ENCODE measurements at places on chromosomes 16 and 17.

DNA sequence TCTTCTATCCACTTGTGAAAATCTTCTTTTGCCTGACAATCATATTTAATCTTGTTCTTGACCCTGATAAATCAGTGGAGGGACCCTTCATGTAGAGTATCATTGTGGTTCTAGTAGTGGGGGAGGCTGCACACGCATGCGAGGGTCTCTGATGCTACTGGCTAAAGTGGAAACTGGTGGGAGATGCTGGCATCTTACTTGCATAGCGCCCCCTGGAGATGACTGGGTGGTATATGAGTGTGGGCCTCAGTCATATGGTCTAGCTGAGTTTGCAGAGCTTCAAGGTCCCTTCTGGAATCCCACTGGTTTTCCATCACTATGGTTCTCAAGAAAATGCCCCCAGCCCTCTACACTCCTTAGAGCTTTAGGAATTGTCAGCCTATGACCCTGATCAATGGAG lies 236.4 kb upstream of the AXIN2 start:
- H3K4me1 ChIP-seq, result peaks cover 3% of the 10 kb centered on the region
- no peaks in the 10 kb centered on the region for H3K36me3 ChIP-seq
- H3K4me3 ChIP-seq, result no peak overlapping the region
- no peak overlapping the region for H3K27ac ChIP-seq

- no peak overlapping the region for H3K4me3 ChIP-seq
- no peak for DNase-seq
- H3K27me3 ChIP-seq, result no peaks in the 10 kb centered on the region
- H3K4me1 ChIP-seq, result no peaks in the 10 kb centered on the region
- H3K36me3 ChIP-seq, result no peaks in the 10 kb centered on the region
- no peak overlapping the region for H3K27ac ChIP-seq
These were observed 65.1 kb downstream of the SDR42E1 start for GRCh38 chr16:81946206-81946605.

DNA sequence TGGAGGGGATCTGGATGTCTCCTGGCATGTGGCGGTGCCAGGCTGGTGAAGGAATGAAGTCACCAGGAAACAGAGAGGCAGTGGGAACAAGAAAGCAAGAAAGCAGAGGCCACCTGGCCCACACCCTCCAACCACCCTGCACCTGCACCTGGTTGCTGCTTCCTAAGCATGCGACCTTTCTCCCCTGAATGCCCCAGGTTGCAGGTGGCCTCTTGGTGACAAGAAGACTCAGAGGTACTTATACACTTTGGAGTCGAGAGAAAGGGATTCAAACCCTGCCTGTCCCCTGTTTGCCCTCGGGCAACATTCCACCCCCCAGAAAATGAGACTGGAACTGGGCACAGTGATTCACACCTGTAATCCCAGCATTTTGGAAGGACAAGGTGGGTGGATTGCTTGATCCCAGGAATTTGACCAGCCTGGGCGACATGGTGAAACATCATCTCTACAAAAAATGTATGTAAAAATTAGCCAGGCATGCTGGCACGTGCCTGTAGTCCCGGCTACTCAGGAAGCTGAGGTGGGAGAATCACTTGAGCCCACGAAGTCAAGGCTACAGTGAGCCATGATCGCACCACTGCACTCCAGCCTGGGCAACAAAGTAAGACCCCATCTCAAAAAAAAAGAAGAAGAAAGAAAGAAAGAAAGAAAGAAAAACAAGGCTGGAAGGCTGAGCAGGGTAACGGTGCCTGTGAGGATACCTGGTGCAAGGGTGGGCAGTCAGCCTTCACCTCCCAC lies 34.6 kb upstream of the TNRC6C start:
- no peak overlapping the region for H3K27ac ChIP-seq
- H3K36me3 ChIP-seq, result no peaks in the 10 kb centered on the region
- peaks cover 1% of the 10 kb centered on the region for H3K27me3 ChIP-seq
- no peak overlapping the region for H3K4me3 ChIP-seq

DNA sequence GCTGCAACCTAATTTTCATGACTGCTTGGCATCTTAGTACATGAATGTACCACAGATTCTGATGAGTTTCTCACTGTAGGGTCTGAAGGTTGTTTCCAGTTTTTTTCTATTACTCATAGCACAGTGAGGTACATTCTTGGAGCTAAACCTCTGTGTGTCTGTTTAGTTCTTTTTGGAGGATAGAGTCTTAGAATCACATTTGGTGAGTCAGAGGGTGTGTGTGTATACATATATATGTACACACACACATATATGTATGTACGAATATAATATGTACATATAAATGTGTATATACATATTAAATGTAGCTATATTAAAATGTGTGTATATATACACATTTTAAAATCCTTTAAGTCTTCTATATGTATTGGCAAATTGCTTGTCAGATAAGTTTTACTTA lies 72.9 kb downstream of the NTN1 start:
- no peak overlapping the region for H3K4me3 ChIP-seq
- no peaks in the 10 kb centered on the region for H3K36me3 ChIP-seq
- no peaks in the 10 kb centered on the region for H3K4me1 ChIP-seq
- no peak for DNase-seq

DNA sequence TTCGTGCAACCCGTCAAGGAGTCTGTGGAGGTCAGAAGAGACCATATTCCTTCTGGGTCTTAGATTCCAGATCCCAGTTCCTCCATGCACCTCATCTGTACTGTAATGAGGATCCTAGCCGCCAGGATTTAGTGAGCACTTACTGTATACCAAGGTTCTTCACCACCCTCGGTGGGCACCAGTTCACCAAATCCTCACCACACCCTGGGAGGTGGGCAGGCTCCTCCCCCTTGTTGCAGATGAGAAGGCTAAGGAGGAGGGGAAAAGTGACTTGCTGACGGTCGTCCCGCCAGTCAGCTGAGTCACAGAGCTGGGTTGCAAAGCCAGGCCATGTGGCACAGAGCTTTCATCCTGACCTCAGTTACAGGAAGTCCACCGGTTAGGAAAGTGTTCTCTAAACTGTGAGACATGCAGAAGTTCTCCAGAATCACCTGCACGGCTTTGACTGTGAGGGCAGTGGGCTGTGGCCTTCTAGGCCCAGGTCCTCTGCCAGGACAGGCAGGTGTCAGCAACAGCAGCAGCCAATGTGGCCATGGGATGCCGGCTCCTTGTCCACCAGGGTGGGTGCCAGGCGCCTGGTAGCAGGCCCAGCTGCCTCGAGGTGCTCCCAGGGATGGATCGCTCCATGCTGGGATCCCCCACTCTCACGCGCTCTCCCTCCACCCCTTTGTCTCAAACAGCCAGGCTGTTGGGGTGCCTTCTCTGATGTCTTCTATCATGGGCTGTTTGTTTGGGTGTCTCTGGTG lies 240.3 kb upstream of the GSE1 start:
- no peaks in the 10 kb centered on the region for H3K27me3 ChIP-seq
- no peaks in the 10 kb centered on the region for H3K36me3 ChIP-seq
- no peak for DNase-seq
- H3K4me3 ChIP-seq, result no peak overlapping the region

DNA sequence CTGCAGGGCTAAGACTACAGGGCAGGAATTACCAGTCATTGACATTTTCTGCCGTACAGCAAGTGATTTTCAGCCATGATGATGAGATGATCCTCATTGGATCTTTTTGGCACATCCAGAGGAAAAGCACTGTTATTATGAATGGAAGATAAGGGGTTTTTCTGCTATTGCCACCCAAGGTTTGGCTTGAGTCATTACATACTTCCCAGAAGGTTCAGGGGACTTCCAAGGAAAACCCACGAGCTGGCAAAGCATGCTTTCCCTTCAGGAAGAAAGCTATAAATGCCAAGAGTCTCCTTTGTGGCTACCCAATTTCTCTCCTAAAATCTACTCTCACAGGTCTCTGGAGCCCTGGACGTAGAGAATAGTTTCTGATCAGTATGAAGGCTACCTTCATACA lies 6.1 kb downstream of the CHST4 start:
- no peak overlapping the region for H3K27ac ChIP-seq
- H3K36me3 ChIP-seq, result no peaks in the 10 kb centered on the region
- no peaks in the 10 kb centered on the region for H3K27me3 ChIP-seq
- no peak overlapping the region for H3K4me3 ChIP-seq
- DNase-seq, result no peak

DNA sequence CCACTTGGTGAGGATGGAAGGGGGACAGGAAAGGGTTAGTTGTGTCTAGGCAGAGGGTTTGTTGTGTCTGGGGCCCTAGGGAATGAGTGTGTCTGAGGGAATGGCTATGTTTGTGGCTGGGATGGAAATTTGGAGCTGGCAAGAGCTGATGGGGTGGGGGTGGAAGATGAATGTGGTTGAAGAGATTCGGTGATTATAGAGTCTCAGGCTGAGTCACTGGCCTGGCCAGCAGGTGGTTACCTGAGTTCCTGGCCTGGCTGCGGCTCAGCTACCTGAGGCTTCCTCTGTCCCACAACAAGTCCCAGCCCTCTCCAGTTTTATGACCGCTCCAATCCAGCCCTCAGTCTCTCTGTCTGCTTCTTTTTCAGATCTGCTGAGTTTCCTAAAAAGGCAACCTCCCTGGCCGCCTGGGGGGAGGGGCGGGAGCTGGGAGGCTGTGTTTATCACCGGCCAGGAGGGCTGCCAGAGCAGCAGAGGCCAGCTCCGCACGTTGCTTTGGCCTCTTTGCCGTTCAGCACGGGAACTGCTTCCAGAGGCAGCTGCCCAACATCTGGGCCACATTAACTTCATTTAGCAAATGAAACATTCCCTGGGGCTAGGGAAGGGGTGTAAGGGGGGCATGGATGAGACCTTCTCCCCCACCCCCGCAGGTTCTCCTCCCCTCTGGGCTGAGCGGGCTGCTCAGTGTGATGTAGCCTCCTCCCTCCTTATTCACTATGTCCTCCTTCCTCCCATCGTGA lies 21.8 kb downstream of the ITGB3 start:
- peaks cover 21% of the 10 kb centered on the region for H3K4me1 ChIP-seq
- H3K36me3 ChIP-seq, result no peaks in the 10 kb centered on the region
- H3K27me3 ChIP-seq, result no peaks in the 10 kb centered on the region
- DNase-seq, result no peak
- no peak overlapping the region for H3K27ac ChIP-seq
- H3K4me3 ChIP-seq, result no peak overlapping the region

DNA sequence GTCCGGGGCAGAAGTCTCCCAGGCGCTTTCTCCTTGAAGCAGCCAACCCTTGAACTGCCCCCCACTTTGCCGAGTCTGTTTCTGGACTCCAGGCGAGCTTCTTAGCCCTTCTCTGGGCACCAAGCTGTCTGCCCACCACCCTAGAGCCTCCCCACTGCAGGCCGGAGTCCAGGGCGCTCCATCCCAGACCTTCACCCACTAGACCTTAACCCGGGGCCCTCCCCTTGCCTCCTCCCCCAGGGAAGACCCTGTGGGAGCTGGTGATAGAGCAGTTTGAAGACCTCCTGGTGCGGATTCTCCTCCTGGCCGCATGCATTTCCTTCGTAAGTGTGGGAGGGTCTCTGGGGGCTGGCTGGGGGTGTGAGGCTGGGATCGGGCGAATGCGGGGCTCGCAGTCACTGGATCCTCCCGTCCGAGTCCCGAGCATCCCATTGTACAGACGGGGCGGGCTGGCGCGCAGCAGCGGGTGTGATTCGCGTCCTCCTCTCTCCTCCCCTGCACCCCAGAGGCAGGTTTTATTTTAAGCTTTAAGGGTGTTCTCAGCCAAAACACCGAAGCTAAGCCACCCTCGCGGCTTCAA lies 1.1 kb downstream of the ATP2A1 start:
- H3K4me3 ChIP-seq, result peak overlapping the region; percentile 82
- no peak overlapping the region for H3K27ac ChIP-seq
- peaks cover 1% of the 10 kb centered on the region for H3K36me3 ChIP-seq
- peaks cover 12% of the 10 kb centered on the region for H3K4me1 ChIP-seq

DNA sequence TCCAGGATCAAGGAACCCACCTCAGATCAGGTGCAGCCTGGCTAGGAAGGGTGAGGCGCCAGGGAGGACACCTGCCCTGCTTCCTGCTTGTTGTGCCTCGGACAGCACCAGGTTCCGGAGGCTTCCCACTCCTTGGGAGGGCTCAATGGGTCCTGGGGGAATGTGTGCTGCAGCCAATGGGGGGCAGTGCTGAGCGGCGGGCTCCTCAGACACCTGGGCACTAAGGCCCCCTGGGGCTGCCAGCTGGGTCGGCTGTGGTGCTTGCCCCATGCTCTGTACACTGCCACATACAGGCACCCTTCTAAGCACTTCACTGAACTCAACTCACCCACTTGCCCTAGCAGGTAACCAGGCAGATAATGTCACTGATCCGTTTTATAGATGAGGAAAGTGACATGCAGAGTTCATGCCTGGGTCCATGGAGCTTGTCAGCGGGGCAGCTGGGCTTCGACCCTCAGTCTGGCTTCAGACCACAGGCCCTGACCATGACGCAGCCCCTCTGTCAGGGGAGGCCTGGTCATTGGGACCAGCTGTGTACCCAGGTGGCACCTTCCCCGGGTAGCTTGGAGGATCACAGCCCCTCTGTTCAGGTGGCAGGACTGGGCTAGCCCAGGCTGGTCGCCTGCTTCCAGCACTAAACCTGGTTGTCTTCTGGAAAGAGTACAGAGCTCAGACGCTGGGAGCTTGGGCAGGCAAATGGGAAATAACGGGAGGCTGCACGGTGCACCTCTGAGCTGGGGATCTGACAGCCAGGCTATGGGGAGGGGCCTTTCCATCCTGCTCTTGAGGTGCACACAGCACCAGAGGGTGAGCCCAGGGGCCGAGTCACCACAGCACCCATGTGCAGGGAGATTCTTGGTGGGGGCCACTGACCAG lies 8.2 kb downstream of the FN3K start:
- no peak overlapping the region for H3K4me3 ChIP-seq
- H3K36me3 ChIP-seq, result peaks cover 4% of the 10 kb centered on the region
- no peak for DNase-seq
- H3K27ac ChIP-seq, result no peak overlapping the region
- H3K27me3 ChIP-seq, result no peaks in the 10 kb centered on the region

DNA sequence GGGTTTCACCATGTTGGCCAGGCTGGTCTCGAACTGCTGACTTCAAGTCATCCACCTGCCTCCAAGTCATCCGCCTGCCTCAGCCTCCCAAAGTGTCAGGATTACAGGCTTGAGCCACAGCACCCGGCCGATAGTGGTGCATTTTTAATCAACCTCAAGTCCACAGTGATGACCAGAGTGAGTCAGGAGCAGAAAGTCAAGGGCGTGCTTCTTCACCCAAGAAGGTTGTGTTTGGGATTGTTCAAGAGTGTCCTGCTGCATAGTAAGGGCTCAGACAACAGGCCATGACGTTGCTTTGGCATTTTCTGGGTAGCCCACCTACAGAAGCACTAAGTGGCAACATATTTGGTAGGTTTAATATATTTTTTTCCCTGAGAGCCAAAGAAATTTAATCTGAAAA lies 108.3 kb upstream of the FAM20A start:
- no peak for DNase-seq
- no peak overlapping the region for H3K4me3 ChIP-seq
- H3K4me1 ChIP-seq, result no peaks in the 10 kb centered on the region
- no peaks in the 10 kb centered on the region for H3K36me3 ChIP-seq
- no peak overlapping the region for H3K27ac ChIP-seq
- H3K27me3 ChIP-seq, result no peaks in the 10 kb centered on the region

DNA sequence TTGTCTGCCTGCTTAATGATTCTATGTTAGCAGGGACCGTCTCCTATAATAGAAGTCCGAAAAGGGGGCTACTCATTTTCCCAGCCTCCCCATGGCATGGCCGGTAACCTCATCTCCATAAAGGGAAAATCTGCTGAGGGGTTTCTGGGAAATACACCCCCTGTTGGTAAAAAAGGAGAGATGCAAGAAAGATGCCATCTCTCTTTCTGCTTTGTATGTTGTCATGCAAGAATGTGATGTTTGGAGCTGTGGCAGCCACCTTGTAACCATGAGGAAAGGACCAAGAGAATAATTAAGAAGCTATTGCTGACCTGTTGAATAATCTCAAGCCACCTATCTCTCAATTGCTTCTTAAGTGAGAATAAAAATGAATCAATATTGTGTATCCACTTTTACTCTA lies 94.8 kb upstream of the XYLT1 start:
- no peaks in the 10 kb centered on the region for H3K36me3 ChIP-seq
- H3K4me3 ChIP-seq, result no peak overlapping the region
- H3K27ac ChIP-seq, result no peak overlapping the region
- H3K27me3 ChIP-seq, result no peaks in the 10 kb centered on the region

All from endothelial cell of umbilical vein (primary cell).